ENCODE measurements at places on chromosomes 16 and 17. TPM values are rescaled to one million over a fixed set of nuclear protein-coding genes. Genes with fewer than 3 reads are reported as not detected.
A peak's percentile ranks its signal among the peaks of the same experiment; 100 is the strongest.

ZNF624 gene
- total RNA-seq, result 6.1 TPM

SMIM36 gene
- not detected for total RNA-seq

SLC2A4 gene
- 1.4 TPM for total RNA-seq

KDM6B gene
- total RNA-seq, result 50.4 TPM

CTRB1 gene
- not detected for total RNA-seq

SEPTIN12 gene
- total RNA-seq, result 0.75 TPM

CEP112 gene
- 8.1 TPM for total RNA-seq

DNA sequence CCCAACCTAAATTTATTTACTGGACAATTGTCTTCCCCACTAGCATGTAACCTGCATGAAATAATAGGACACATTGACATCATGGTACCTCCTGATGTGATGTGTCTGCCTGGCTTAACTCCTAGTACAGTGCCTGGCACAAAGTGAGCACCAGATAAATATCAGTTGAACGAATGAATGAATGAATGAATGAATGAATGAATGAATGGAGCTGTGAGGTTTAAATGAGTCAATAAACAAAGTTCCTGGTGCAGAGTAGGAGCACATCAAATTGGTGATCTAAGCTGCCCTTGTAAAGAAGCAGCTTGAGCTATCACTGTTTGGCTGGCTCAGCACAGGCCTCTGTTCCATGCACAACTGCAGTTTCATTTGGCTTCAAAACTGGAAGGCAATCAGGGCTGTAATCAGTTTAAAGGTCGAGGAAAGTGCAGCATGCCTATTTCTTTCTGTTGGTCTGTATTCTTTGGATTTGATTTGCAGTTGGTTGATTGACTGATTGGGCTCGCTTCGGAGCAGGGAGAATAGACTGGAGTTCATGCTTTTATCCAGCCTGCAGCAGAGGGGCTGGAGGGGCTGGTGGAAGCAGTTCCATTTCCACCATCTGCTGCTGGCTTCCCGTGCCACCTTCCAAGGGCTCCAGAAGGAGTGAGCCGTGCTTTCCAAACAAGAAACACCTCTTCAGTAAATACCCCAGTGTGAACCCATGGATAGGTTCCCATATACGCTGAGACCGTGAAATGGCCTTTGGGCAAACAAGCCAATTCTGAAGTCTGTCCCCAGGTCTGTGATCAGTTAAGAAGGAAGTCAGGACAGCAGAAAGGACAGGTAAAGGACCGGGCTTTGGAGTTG lies 54.6 kb downstream of the GPRC5B start:
- no peak for DNase-seq

- no peak for DNase-seq
Observed at GRCh38 chr17:20009052-20009301, 182 bp upstream of the SPECC1 start.

DNA sequence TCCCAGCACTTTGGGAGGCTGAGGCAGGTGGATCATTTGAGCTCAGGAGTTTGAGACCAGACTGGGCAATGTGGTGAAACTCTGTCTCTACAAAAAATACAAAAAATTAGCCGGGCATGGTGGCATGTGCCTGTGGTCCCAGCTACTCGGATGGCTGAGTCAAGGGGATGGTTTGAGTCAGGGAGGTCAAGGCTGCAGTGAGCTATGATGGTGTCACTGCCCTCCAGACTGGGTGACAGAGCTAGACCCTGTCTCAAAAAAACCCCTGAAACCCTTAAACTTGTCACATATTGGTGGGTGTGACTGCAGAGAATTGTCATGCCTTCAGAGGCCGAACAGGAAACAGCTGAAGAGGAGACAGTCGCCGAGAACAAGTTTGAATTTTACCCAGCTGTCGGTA lies 13.4 kb downstream of the RPTOR start:
- DNase-seq, result no peak

GRCh38 chr17:81064678-81065475 lies 29.9 kb downstream of the BAIAP2 start:
- DNase-seq, result no peak

DNA sequence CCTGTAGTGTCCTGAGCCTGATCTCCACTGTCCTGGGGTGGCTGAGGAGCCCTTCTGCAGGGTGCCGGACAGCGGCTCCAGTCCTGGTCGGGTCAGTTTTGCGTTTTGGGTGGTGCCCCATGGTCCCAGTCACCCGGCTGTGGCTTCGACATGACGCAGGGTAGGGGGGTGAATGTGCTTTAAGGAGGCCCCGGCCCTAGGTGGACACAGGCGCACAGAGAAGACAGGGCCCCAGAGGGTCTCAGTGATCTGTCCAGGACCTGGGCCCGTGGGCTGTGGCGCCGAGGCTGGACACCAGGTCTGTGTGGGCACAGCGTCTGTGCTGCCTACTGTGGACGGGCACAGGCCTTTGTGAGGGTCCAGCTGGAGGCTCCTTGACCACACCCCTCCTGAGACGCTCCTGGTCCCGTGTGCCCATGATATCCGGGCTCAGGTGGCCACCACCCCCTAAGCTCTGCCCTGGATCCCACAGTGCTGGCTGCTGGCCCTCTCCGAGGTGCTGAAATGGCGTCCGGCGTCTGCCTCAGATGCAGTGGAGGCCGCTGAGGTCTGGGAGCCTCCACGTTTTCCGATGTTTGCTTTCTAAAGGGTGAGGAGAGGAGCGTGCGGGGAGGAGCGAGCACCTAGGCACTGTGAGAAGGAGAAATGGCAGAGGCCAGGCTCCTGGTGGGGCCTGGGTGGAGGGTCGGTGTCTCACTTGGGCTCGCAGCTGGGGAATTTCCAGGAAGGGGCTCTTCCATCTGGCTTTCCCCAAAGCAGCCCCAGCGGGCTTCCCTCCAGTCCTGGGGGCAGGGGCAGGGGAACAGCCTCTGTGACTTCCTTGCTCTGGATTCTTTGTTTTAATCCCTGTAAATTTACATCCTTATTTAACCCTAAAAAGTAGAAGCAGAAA lies 56.1 kb upstream of the ACSF3 start:
- DNase-seq, result peak; percentile 47

DNA sequence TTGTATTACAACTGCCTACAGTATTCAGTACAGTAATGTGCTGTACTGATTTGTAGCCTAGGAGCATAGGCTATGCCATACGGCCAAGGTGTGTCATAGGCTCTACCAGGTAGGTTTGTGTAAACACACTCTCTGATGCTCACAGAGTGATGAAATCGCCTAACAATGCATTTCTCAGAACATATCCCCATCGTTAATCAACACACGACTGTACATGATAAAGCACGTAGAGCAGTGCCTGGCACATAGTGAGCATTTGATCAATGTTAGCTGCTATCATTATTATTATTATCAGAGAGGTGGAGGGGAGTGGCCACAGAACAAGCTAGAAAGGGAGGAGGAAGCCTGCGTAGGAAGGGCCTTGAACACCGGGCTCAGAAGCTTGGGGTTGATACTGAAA lies 81.1 kb upstream of the LHX1 start:
- DNase-seq, result no peak

GRCh38 chr16:57284209-57284951 lies at the start of gene PLLP:
Gene PLLP (minus strand): TSS chr16:57284672. CDS start chr16:57284540, 132 bp downstream.
- DNase-seq, result peak; percentile 71

DNA sequence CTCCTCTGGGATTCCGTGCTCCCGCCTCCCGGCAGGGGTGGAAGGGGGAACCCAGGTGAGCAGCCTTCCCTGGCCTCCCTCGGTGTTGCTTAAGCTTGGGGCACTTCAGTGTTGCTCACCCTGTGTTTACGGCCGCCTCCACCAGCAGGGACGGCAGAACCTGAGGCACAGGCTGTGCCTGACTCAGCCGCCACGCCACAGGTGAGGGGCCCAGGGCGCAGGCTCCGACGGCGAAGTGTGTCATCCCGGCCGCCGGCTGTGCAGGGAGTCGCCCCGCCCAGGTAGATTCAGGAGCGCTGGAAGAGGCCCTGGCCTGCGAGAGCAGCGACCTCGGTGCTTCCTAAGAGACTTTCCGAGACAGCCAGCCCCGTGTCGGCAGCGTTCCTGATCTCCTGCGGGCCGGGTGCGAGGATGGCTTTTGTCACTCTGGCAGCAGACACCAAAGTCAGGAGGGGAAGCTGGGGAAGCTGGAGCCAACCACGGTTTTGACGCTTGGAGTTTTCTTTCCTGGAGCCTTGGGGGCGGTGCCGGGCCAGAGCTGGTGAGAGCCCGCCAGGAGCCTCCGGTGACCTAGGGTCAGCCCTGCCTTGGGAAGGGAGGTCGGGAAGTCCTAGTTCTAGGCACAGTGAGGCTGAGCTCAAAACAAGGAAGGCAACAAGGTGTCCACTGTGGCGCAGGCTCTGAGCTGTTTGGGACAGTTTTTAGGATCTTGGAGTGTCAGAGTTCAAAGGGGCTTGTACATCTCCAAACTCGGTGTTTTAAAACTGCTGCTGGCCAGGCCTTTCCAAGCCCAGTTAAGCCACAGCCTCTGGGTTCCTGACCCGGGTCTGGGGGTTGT lies 2.1 kb downstream of the GSE1 start:
- DNase-seq, result peak; percentile 90

DNA sequence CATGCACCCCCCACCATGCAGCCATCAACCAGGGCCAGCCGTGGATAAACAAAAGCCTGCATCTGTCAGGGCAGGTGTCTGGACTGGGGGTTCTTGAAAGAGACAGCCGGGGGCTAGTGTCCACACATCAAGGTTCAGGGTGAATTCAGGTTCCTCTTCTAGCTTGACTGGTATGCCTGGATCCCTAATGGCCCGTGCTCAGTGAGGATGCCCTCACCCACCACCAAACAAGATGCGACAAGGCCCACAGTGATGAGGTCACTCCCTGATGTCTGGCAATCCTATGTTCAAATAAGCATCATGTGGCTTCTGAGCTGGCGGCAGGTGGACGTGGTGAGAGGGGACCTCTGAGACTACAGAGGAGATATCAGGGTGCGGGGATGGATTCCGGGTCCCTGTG lies 64.6 kb downstream of the GOSR1 start:
- DNase-seq, result no peak

DNA sequence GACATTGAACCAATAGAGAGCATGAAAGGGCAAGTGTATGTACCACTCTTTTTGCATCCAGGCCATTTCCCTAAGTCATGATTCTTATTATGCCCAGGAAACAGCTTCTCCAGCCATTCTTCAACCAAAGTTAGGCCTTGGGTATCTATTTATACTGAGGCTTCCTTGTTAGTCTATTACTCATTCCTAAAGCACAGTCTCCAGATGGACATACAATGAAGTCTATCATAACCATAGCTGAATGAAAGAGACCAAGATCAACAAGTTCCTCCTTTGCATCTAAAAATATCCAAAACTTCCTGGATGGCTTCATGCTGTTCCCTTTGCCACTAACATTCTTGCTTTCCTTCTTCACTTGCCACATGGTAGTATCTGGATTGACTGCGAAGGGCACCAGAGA lies 265.9 kb downstream of the CDH8 start:
- DNase-seq, result no peak

- DNase-seq, result no peak
Observed at GRCh38 chr17:48995304-48995973, 1.7 kb upstream of the IGF2BP1 start.

DNA sequence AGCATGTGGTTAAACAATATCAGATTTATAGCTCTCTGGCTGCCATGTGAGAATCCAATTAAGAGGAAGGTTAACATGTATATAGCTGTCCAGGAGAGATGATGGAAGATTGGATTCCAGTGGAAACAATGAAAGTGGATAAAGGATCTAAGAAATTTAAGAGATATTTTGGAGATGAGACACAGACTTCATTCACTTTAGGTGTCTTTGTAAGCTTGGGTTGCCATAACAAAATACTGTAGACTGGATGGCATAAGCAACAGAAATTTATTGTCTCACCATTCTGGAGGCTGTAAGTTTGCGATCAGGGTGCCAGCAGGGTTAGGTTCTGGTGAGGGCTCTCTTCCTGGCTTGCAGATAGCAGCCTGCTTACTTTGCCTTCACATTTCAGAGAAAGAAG lies 155.9 kb upstream of the MYOCD start:
- no peak for DNase-seq

DNA sequence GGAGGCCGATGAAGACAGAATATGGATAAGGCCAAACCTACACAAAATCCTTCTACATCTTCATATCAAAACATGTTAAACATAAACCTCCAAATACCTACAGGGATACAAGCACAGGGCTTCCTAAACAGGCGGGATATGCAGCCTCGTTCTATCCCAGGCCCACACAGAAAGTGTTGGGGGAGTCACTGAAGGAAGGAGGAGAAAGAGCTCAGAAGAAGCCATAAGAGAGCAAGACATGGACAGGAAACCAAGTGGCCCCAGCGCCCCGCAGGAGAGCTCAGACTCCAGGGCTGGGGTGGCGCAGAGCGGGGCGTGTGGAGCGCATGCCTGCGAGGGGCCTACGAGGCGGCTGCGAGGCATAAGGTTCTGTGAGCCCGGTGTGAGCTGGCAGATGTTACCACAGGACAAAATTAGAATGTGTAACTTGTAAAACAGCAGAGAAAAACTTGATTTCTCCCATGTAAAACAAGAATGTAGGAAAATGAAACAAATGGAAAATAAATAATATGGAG lies 11.0 kb upstream of the FASN start:
- no peak for DNase-seq

DNA sequence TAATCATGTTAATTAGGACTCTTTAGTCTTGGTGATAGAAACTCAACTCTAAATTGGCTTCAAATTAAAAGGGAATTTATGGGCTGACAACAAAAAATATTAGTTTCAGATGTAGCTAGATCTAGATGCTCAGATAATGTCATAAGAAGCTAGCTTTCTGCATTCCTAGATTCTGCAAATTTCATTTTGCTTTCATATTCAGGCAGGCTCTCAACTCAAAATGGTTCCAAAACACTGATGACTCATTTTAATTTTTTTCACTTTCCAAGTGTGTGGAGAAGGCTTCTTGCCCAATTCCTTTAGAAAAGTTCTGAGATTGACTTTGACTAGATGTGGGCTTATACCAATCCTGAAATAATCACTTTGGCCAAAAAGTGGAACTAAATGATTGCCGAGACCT lies 236.7 kb upstream of the GOT2 start:
- DNase-seq, result no peak

- DNase-seq, result peak; percentile 68
Observed at GRCh38 chr16:81445966-81446906, 1.6 kb downstream of the CMIP start.

DNA sequence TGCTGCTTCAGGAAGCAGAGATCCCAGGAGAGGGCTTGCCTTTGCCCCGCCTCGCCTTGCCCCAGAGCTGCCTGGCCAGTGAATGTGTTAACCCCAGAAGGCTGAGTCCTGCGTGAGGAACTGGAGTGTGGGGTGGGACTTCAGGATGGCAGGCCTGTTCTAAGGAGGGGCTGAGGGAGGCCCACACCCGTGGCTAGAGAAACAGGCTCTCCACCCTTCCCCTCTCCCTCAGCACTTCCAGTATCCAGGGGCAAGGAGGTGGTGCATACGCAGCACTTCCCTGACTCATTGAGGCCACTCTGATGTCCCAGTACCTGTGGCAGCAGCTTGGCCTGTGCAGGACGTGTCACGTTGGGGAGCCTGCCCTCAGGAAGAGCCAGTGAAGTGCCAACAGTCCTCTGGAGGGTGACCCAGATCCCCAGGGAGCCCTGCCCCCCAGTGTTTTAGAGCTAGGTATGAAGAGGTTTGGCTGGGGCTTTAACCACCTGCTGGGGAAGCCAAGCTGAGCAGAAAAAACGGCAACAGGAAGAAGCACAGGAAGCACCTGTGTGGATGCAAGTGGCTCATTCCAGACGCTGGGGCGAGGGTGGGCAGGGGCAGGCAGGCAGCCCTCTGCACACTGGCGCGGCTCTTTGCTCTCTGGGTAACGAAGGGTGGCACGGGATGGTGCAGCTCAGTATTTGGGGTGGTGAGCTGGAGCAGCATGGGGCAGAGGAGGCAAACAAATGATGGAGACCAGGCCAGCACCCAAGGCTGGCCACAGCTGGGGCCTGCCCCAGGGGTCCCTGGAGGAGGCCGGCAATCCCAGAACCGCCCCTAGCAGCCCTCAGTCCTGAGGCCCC lies 14.7 kb upstream of the CTCF start:
- DNase-seq, result peak; percentile 39

Data from left colon (tissue), 2 donors.